NT2/D1 (cell line): ENCODE measurements at places on chromosomes 13 and 19.

DNA sequence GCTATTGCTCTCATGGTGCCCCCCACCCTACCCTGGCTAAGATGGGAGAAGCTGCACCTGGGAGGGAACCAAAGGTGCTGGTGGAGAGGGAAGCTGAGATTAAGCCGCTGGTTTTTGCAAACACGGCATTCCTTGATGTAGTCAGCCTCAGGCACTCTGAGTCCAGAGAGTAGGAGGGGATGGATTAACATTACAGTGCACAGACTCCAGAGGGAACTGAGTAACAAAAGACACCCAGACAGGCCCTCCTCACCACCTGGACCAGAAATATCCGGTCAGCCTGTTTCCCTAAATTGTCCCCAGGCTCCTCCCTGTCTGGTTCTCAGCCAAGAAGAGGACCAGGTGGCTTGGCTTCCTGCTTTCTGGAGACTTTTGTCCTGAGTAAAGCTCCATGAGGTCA, 28.9 kb upstream of the PABPC3 start:
- peak; percentile 65 for DNase-seq

- DNase-seq = no peak
These were observed 191.8 kb downstream of the URI1 start for GRCh38 chr19:30133803-30134202.

- no peak for DNase-seq
These were observed 9.3 kb downstream of the ZNF787 start for GRCh38 chr19:56111601-56112312.

- DNase-seq = no peak
These were observed 56.9 kb downstream of the ZNF726 start for GRCh38 chr19:23971598-23971997.

DNA sequence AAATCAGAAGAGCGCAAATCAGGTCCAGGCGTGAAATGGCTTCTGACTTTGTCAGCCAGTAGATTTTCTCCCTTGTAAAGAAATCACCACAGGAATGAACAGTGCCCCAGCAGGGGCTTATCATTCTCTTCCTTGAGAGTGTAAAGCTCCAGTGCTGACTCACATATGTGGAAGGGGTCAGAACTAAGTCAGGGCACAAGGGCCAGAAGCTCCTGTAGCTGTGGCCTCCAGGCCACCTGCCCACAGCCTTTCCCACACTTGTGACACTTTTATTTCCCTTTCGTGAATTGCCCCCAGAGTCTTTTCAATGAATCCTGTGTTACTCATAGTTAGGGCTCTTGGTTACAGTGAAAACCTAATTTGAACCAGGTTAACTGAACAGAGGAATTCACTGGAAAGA, 99.6 kb downstream of the SUCLA2 start:
- DNase-seq = no peak

GRCh38 chr13:40069173-40070044, 413.9 kb downstream of the COG6 start:
- DNase-seq = peak; percentile 58

DNA sequence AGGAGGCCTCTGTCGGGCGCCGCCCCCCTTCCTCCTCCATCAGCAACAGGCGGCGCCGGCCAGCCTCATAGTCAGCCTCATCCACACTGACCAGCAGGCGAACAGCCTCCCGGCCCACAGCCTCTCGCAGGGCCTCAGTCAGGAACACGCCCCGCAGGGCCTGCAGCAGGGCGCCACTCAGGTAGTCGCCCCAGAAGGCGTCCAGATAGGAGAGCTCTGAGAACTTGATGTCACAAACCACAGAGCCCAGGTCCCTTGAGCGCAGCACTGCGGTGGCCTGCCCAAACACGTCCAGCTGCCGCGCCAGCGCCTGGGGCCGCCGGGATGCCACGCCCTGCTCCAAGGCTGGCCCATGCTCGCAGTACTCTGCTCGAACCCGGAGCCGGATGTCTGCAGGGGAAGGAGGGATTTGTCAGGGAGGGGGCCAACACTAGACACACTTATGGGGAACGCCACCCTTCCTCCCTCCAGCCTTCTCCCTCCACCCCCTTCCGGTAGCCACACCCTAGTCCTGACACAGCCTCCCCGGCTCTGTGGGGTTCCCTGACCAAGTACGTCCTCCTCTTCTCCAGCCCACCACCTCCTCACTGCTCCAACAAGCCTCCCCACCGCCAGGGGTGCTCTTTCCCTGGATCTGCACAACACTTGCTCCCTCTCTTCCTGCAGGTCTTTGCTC, 17.9 kb downstream of the DEDD2 start:
- no peak for DNase-seq

DNA sequence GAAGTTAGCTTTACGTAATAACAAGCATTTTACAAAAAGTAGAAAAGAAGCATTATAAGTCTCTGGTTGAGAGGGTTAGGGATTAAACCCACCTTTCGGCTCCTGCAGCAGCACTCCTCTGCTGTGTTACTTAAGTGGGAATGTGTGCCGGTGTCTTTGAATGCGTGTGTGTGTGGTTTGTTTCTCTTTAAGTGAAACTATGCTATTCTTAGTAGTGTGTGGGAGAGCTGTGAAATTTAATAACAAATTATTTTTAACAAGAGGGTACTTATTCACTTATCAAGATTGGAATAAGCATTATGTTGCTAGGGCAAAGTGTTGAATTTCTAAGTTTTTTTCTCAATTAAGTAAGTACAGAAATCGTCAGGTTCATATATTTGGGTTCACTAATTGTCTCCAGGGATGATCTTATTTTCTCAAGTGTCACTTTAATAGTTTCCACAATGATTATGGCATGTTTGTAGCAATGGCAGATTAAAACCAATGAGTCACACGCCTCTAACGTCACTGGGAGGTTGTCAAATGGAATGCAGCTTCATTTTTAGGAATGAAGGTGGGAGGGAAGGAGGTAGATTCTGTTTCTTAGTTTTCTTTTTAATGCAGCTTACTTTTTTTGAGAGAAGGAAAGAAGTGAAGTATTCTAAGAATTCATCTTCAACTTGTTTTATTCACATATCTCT, 151.3 kb downstream of the LMO7 start:
- DNase-seq = no peak

- no peak for DNase-seq
These were observed 61.0 kb downstream of the SHISA2 start for GRCh38 chr13:25990801-25991200.

DNA sequence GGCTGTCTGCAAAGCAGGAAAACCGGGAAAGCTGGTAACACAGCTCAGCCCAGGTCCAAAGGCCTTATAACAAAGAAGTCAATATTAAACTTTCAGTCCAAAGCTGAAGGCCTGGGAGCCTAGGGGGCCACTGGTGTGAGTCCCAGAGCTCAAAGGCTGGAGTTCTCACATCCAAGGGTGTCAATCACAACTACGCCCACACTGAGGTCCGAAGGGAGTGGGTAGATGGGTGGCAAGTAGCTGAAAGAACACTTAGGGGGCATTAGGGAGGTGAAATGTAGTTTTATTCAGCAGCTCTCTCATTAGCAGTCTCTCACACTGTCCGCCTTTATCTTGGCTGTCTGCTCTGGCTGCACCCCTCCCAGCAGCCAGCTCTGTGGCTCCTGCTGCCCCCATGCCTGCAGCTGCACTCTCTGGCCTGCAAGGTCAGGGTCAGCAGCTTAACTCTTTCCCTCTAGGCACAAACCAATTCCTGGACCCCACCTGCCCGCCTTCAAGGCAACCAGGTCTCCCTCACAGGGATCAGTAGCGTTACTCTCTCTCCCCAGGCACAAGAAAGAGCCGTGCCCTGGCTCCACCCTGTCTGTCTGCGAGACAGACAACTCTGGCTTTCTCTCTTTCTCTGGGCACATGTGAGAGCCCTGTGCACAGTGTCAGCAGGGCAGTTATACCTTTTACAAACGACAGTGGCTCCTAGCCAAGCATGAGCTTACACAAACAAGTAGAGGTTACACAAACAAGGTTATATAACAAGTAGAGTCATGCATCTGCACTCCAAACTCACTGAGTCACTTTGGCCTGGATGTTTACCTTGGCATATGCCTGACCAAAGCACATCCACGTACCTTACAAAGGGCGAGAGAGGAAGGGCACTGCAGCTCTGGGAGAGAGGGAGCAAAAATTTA, 249.4 kb upstream of the PCDH20 start:
- DNase-seq = no peak

DNA sequence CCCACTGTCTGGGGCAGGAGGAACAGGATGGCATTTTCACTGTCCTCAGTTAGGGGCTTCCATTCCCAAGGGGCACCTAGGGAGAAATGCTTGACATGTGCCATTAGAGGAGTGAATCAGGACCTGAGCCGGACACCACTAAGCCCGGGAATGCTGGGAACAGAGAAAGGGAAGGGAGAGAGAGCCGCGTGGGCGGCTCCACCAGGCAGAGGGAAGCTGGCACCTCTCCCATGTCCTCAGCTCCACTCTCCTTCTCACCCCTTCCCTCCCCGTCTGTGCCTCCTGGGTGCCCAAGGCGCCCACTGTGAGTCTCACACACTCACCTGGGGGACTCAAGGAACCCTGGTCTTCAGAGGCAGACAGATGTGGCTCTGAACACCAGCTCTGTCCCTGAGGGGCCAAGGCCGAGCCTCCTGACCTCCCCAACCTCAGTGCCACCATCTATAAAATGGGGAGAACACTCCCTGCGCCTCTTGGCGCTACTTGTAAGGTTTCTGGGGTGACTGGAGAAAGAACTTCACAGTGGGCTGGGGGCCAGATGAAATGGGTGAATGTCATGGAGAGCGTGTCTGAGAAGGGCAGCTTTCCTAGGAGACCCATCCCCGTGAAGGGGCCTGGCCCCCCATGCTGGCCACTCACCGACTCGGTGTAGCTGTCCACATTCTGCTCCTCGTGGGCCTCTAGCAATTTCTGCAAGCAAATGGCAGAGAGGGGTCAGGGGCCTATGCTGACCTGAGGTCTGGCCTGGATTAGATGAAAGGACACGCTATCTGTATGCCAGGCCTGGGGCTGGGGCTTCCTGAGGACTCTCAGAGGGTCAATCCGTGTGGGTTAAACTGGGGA, 5.3 kb upstream of the KPTN start:
- no peak for DNase-seq

GRCh38 chr19:18292462-18292809, 11.0 kb upstream of the JUND start:
- no peak for DNase-seq

- DNase-seq = no peak
These were observed 49.4 kb upstream of the IPO5 start for GRCh38 chr13:97904059-97904458.

GRCh38 chr19:49912965-49913685, 15.9 kb upstream of the ATF5 start:
- DNase-seq = no peak

DNA sequence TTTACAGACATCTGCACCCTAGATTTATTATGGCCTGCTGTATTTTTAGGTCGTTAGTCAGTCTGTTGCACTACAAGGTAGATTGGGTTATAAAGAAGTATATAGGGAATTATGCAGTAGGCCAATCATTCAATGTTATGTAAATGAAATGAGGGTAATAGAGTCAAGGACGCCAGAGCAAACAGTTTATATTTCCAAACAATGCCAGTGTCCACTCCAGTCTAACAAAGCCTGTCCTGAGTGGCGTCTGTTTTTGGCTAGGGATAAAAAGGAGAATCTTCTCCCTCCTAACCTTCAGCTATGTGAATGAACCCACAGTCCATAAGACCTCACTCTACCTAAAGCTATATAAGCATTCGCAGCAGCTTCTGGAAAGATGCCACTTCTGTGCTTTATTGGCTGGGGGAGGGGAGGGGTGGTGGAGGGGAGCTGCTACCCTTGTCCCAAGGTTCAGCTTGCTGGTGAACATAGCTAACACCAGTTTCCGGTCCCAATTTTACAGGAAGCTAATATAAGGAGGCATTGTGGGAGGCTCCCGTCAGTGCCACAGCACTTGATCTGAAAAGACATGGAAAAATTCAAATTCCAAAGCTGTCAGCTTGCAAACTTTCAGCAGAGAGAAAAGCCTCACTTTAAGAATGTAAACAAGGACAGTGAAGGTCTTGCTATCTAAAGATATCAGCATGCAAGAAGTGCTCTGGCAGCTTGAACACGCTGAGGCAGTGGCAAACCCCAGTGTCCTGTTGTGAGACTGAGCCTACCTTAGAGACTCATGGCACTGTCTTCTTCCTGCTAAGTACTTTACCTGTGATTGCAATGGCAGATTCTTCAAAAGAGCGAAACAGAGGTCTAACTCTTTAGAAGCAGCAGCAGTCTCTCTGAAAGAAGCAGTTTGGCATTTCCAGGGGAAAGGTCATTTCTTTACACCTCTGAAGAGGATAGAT, 369.9 kb downstream of the PCDH9 start:
- DNase-seq = no peak

DNA sequence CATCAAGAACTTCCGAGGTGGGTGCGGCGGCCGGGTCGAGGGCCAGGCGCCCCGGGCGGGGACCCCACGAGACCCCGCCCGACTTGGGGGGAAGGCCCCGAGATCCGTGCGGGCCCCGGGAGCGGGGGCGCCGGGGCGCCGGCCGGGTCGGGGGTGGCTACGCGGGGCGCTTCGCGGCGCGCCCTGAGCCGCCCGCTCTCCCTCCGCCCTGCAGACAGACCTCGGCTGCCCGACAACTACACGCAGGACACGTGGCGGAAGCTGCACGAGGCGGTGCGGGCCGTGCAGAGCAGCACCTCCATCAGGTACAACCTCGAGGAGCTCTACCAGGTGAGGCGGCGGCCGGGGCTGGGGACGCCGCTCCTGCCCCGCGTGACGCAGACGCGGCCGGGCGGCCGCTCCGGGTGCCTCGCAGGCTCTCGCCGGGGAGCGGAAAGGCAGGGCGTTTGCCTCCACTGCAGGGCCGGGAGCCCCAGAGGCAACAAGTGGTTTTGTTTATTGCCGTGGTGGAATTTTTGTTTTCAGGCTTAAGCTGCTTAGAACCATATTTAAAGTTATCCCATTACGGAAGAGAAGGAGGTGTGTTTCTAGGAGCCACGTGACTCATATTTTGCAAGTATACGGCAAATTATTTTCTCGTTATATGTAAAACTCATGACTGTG, 477 bp downstream of the CUL4A start:
- no peak for DNase-seq

GRCh38 chr19:31504221-31504620, 155.0 kb upstream of the TSHZ3 start:
- no peak for DNase-seq

DNA sequence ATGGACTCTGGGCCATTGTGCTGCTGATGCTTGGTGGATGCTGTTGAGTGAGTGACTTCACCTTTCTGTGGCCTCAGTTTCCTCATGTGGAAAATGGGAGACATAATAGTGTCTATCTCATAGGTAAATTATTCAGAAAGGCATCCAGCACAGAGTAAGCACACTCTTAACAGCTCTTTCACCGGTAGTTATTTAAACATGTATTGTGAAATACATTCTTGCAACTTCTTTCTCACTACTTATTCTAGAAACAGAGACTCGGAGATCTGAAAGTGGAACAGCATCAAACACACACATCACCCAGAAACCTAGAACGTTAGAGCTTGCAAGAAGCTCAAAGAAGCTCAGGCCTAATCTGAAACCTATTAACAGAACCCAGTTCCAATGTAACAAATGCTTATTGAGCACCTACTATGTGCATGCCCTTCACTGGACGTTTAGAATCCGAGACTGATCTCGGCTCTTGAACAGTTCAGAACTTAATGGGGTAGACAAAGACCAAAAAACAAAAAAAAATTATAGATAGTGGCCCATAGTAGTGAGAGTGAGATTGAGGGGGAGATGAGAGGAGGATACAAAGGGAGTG, 4.1 kb downstream of the ZSWIM9 start:
- DNase-seq = no peak
